SK-N-DZ (cell line): ENCODE measurements at places on chromosomes 6 and 20.

DNA sequence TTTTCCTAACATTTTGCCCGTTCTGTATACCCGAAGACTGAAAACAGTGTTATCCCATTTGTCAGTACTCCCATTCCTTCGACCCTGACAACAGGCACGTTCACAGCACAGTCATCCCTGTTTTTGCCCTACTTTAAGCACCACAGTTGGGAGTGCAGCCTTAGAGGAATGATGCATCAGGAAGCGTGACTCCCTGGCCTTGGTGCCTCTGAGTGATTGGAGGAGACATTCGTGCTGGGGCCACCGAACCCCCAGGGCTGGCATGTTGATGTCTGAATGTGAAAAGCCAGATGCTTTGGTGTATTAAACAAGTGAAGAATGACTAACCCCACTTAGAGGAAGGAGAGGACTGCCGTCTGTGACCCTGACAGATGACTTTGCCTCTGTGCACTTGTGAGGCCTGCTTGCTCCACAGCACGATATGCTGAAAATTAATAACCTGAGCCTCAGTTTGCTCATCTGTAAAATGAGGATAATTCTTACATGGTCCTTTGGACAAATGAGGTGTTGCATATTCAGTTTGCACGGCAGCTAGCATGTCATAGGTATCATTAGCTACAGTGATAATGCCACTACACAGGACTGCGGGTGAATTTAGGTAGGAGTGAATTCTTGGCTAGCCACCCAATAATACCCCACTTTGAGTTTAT lies 36.0 kb downstream of the STK35 start:
- no peak for DNase-seq

GRCh38 chr6:2157441-2158127 lies 87.8 kb downstream of the GMDS start:
- DNase-seq = no peak

DNA sequence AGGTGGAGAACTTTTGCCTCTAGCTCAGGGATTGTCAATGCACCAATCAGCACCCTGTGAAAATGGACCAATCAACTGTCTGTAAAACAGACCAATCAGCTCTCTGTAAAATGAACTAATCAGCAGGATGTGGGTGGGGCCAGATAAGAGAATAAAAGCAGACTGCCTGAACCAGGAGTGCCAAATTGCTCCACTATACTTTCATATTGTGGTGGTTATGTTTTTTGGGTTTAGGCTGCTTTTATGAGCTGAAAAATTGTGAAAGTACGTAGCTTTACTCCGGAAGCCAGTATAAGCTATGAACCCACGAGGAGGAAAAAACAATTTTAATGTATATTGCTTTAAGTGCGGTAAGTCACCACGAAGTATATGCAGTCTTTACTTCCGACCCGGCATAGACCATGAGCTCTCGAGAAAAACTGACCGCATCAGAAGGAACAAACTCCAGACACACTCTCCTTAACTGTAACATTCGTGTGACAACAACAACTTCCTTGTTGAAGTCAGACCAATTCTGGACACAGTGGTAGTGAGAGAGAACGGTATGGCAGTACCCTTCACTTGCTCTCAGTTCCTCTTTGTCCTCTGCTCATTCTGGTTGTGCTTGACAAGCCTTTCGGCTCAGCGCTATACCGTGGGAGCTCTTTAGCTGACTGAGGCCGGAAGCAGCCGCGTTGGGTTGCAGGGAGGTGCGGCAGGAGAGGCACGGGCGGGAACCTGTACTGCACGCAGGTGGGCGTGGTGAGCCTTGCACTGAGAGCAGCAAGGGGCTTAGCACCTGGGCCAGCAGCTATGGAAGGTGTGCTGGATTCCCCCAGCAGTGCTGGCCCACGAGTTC lies 81.9 kb upstream of the E2F3 start:
- no peak for DNase-seq

GRCh38 chr20:59047938-59048680 lies 5.5 kb upstream of the PRELID3B start:
- DNase-seq = no peak

- no peak for DNase-seq
Measured at GRCh38 chr6:81801489-81801888, 49.0 kb upstream of the TENT5A start.

DNA sequence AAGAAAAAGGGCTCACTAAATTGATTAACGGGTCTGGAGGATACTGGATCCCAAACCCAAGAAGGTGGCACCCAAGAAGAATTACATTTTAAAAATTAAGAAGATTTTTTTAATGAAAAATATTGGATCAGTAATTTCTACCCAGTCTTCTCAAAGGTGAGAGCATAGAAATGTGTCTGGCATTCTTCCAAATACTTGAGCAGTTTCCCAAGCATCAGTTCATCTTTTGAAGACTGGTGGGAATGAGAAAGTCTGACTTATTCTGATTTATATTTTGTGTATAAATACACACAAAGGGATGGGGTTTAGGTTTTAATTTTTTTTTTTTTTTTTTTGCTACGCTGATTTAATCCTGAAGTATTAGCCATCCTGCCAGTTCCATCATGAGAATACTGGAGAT lies 3.3 kb downstream of the MGME1 start:
- no peak for DNase-seq

- no peak for DNase-seq
Measured at GRCh38 chr20:50636601-50637540, 54.5 kb downstream of the RIPOR3 start.

- no peak for DNase-seq
Measured at GRCh38 chr6:53987522-53987888, 123.7 kb upstream of the MLIP start.

DNA sequence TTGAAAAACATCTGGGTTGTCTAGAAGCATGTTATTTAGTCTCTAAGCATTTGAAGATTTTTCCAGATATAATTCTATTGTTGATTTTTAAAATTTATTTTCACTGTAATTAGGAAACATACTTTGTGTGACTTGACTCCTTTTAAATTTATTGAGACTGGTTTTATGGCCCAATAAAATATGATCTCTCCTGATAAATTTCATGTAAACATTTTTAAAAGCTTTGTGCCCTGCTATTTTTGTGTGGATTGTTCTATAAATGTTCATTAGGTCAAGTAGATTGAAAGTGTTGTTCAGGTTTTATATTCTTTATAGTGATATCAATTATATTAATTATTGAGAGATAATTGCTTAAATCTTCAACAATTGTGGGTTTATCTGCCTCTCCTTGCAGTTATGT lies 105.4 kb downstream of the RFX6 start:
- no peak for DNase-seq

DNA sequence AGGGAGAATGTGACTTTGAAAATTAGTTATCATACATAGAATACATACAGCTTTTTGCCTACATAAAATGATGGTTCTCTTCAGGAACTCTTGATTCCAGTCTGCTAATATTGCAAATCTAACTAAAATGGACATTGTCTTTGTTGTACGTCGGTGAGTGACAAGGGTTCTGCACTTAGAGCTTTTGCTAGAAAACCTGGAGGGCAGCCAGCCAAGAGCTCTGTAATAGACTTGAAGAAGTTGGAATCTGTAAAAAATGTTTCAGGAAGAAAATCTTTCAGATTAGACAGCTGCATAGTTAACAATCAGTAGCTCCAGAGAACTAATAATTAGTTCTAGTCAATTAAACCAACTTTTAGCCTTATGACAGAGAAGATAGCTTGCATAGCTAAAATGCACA lies 138.3 kb downstream of the FLRT3 start:
- no peak for DNase-seq

GRCh38 chr20:19252451-19253120 lies 40.1 kb downstream of the SLC24A3 start:
- DNase-seq = no peak

GRCh38 chr6:2028457-2029038 lies 216.9 kb downstream of the GMDS start:
- DNase-seq = no peak

- DNase-seq = no peak
Measured at GRCh38 chr20:48832405-48832730, 4.6 kb upstream of the PREX1 start.

DNA sequence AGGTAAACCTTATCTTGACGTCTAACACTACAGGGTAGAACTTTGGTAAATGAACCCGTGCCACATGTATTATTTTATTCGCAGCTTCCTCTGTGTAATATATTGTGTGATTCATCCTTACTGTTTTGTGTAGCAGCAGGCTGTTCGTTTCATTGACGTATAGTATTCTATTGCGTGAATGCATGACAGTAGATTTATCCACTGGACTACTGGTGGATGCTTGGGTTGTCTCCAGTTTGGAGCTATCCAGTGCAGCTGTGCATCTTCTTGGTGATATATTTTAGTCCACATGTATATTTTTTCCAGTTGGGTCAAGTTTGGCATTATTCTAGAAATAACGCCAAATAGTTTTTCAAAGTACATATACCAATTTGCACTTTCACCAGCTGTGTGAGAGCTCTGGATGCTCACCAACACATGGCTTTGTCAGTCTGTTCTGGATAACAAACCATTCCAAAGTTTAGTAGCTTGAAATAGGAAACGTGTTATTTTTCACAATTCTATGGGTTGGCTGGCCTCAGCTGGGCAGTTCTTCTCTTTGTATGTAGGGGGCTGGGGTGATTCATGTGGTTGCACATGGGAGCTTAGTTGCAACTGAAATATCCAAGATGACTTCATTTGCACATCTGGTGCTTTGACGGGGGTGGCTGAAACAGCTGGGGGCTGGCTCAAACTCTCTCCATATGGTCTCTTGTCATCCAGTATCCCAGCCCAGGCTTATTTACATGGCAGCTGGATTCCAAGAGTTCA lies 9.3 kb downstream of the ECT2L start:
- no peak for DNase-seq

- DNase-seq = no peak
Measured at GRCh38 chr6:498795-499231, 107.3 kb downstream of the IRF4 start.

GRCh38 chr20:44702776-44703175 lies 12.4 kb upstream of the CCN5 start:
- no peak for DNase-seq

GRCh38 chr6:3888153-3888957 lies 39.2 kb downstream of the FAM50B start:
- no peak for DNase-seq

DNA sequence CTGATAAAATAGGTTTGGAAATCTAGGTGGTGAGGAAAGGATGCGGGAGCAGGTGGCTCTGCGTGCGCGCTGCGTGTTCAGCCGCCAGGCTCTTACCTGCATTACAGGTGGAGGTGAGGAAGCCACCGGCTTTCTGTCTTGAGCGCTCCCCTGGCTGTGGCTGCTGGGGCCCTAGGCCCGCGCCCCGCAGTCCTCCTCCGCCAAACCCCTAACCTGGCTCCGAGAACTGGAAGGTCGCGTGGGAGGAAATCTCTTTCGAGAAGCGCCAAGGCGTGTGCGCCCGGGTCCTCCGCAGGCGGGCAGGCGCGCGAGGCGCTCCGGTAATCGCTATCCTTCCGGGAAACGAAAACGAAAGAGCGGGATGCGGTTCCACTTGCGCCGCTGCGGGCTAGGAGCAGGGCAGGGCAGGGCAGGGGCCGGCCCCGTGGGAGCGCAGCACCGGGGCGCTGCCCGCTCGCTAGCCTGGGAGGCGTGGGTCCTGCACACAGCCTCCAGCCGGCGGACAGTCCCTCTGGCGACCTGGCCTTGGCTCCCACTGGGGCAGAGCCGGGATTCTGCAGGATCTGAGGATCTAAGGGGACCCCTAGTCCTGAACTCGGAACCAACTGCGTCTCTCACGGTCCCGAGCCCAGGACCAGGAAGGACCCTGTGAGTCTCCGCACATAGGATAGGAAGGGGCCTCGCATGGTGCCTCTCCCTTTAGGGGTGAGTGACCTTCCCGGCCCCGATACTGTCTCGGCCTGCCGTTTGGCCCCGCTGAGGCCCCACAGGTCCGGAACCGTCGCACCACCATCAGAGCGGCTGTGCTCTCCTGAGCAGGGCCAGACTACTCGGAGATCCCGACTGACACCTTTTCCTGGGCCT lies at the start of gene ETV7:
Gene ETV7, minus strand, starts transcription at position 230 of the 864 bp plus-strand sequence. Its CDS starts 128 bp downstream, at position 102.
- DNase-seq = no peak

DNA sequence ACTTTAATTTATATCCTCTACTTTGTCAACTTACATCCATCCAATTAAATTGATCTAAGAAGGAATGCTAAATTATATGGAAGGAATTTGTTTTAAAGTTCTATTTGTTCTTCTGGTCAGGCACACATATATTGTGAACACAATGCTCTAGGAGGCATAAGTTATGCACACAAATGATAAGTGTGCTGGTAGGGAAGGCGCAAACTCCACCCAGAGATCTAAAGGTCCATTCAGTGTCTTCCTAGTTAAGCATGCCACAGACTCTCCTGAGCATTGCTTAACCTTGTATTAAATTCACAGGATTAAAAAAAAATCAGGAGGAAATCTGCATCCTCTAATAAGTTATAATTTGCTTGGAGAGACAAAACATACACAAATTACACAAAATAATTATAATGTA lies 127.3 kb downstream of the RALGAPA2 start:
- DNase-seq = no peak

DNA sequence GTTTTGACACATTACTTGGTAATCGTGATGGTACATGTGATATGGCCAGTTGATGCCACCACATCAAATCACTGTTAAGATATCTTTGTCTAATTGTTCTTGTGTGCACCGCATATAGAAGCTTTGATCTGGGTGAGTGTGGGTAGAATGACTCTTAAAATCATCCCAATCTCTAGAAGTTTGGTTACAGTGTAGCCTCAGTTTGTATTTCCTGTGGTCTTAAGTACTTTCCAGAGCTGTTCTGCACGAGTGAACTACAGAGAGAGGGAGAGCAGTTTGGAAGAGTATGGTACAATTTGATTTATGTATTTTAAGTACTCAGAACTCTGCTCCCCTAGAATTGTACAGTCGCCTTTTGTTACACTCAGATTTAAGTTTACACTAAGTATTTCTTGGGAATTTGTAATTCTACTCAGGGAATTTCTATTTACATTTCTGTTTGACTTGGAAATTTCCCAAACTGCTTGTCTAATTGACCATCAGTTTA lies 37.5 kb downstream of the SNX9 start:
- DNase-seq = no peak
